Right lobe of liver (tissue), 6 donors: ENCODE measurements at places on chromosomes 12 and 14. TPM values are rescaled to one million over a fixed set of nuclear protein-coding genes. Genes with fewer than 3 reads are reported as not detected.

KRT80 gene
- total RNA-seq: 0.19 TPM

CNIH1 gene
- total RNA-seq: 175 TPM

MFAP5 gene
- total RNA-seq: not detected

USP44 gene
- not detected for total RNA-seq

P2RX2 gene
- total RNA-seq: not detected

LAG3 gene
- 1.4 TPM for total RNA-seq

WASHC4 gene
- total RNA-seq: 24.4 TPM

AGAP2 gene
- total RNA-seq: 0.35 TPM

COX8C gene
- not detected for total RNA-seq

DNA sequence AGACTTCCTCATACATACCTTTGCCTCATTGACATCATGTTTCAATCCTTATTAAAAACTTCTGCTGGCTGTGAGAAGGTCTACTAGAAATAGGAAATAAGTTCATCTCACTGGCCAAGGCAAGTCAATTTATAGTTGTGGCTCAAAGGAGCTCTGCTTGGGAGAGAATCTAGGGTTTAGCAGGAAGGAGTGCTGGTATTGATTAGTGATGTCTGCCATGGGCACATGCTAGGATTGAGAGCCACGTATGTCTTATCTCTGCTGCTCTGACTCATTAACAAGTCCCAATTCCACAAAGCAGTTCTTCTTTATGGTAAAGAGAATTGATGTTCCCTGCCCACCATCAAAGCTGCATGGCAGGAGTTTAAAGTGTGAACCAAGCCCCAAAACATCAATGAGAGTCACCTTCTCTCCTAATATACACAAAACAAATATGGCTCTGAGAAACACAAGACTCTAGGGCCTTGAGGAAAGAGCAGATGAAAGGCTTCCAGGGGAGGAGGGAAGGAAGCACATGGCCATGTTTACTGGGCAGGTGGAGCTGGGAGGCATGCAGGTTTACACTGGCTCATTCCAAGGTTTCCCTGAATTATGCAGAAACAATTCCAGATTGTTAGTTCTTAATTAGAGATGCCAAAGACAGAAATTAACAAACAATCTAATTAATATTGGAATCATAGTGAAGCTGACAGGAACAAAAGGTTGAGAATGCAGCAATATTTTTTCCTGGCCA lies 931.9 kb upstream of the TMEM132C start:
- DNase-seq: no peak

GRCh38 chr14:105452963-105453362 lies 21.7 kb upstream of the CRIP2 start:
- DNase-seq: no peak

DNA sequence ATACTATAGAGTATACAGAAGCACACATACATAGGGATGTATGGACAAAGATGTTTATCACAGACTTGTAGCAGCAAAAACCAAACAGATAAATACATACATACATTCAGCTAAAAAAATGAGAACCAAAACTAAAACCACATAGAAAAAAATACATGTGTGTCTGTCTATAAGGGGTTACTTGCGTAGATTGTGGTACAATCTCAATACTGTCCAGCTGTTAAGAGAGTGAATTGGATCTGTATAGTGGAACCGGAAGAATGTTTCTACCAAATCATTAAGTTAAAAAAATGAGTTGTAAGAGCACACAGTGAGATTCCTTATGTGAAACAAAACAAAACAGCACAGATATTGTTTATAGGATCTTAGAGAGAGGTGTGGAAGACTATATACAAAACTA lies 44.2 kb upstream of the DCD start:
- no peak for DNase-seq

DNA sequence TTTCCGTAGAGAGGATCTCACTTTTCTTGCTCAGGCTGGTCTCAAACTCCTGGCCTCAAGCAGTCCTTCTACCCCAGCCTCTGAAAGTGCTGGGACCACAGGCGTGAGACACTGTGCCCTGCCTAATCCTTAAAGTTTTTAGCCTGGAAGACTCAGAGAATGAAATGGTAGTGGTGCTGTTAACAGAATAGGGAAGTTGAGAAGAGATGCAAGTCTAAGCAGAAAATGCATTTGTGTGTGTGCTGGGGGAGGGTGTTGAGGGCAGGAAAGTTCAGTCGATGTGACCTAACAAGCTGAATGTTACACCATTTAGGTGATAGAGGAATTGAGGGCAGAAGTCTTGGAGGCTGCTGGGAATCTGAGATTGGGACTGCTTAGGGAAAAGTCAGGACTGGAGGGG lies 6.9 kb upstream of the TUBA1A start:
- no peak for DNase-seq

DNA sequence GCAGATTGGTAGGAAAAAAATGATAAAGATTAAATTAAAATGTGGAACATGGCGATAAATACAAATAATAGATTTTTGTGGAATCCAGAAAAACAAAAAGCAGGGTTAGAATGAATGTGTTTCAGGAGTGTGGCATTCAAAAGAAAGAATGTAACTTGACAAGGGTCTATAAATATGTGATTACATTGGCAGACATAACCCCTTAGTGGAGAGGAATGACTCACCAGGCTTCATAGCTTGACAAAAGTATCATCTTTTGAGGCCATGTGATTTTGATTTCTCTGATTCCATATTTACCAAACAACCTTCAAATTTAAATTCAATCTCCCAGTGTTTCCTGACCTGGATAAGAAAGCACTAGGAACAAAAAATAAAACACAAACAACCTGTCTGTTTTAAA lies 24.4 kb upstream of the MGST1 start:
- DNase-seq: no peak

DNA sequence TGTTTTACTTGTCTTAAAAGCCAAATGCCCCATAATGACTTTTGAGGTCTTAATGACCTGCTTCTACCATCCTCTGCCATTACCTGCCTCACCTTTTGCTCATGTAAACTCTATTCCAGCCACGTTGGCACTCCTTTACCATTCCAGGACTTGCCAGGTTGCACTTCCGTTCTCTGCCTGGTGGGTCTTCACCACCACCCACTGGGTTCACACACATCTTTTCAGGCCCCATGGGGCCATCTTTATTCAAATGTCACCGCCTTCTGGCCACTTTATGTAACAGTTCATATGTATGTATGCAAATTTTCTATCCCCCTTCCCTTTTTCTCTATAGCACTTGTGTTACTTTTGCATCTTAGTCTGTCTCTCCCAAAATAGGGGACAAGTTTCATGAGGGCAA lies 57.7 kb downstream of the ATP2A2 start:
- no peak for DNase-seq

DNA sequence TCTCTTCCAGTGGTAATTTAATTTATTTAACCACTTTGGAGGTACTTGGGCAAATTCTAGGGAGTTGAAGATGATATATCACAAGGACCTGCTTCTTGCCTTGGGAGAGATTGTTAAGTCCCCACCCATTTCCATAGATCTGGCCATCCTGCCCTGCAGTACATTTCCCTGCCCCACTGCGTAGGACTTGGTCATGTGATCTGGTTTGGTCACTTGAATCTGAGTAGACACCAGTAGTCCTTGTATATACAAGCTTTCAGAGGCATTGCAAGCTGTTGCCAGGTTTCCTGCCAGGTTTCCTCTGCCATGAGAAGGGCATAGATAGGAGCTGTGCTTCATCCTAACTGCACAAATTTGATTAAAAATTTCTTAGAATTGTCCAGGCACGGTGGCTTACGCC lies 200.0 kb downstream of the ADAMTS20 start:
- DNase-seq: no peak

DNA sequence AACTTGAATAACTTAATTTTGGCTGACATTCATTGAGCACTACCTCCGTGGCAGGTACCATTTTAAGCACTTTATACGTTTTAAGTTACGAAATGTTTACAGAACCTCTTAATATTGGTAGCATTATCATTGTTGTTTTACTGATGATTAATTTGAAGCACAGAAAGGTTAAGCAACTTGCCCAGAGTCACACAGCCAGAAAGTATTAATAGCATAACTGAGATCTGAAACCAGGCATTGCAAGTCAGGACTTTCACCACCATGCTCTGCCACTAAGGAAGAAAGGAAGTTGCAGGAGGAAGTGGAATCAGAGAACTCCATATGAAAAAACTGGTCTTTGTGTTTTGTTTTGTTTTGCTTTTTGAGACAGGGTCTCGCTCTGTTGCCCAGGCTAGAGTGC lies 28.2 kb upstream of the BCAT1 start:
- no peak for DNase-seq

GRCh38 chr14:81826081-81826480 lies 292.4 kb upstream of the SEL1L start:
- DNase-seq: no peak

GRCh38 chr12:114209861-114210260 lies 196.1 kb downstream of the TBX5 start:
- no peak for DNase-seq

GRCh38 chr14:97581016-97581415 lies 783.8 kb downstream of the VRK1 start:
- DNase-seq: no peak

DNA sequence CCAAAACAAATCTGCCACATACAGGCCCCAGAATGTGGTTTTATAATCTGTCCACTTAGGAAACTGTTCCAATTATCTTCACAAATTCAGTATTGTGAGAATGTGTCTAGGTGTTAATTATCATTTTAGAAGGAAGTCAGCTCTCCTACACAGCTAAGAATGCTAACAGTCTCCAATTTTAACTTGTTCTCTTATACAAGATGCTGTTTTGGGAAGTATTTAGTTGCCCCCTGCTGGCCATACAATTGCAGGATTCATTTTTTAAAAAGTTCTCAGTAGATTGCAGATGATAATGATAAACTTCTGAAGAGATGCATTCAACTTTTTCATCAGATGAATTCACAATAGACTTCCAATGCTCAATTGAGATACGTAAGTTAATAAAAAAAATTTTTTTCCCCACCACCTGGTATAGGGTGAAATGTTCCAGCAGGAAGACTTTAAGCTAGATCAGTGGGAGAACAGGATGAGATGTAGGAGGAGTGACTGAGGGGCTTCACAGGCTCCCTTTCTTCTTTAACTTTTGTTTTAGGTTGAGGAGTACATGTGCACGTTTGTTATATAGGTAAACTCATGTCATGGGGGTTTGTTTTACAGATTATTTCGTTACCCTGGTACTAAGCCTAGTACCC lies 27.3 kb upstream of the OSBPL8 start:
- DNase-seq: no peak
